Activated naive CD8-positive, alpha-beta T cell treated with anti-CD3 and anti-CD28 coated beads, Interleukin-2, amount 50 U/mL, for 24 hours (primary cell): ENCODE measurements at places on chromosomes 11 and 22.

- no peak for DNase-seq
Observed at GRCh38 chr22:42180349-42180842, 49.8 kb upstream of the CYP2D6 start.

DNA sequence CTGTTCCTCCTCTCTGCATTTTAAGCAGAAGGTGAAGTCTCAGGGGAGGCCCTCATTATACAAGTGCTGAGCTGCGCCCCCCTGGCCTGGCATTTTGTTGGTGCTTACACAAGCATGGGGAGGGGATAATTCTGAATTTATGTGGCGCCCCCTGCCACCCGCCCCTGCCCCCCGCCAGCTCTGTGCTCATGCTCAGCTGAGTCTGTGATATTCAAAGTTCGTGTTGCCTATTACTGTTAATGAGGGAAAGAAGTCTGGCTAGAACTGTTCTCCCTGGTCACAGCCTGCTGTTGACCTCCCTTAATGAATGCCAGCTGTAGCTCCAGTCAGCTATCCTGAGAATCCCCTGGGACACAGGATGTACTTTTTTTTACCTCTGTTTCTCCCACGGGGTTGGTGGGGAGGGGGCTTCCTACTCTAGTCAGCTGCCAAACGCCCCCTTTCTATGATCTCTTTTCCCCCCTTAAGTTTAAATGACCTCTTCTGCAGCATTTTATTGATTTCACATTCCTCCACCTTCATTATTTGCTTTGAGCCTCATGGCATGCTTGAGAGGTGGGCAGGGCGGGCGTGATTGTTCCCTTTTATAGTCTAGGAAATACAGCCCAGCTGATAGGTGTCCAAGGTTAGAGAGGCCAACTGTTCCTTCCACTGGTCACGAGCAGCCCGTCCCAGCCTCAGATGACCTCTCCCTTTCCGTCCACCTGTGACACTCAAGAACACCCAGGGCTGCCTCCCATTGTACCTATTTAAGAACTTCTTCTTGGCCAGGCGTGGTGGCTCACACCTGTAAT is 12.2 kb downstream of the USP2 start:
- no peak for DNase-seq

DNA sequence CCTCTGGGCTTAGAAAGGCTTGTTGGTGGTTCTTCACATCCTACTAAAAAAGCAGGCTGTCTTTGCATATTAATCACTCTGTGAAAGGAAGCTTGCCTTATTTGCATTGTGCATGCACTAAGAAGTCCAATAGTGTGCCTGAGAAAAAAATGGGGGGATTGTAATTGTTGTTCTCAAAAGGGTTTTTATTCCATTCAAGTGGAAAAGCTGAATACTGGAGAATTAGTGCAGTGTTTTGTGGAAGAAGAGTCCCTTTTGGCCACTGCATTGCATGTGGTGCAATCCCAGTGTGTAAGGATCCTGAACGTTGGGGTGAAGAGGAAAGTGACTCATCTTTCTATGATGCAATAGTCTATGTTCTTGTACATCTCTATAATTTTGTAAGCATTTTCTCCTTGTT is 16.5 kb downstream of the NCAM1 start:
- DNase-seq, result no peak

DNA sequence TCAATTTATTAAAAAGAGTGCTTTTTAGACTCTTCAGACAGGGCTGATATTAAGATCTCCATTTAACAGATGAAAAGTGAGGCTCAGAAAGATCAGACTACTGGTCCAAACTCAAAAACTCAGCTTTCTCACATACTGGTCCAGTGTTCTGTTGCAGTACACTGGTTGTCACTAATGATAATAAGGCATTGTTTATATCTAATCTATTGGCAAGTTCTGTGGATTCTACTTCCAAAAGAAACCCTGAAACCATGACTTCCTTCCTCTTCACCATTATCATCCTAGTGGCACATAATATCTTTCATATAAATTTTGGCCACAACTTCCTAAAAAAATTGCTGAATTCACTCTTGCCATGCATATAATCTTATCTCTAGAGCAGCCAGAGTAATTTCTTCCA is 36.9 kb downstream of the F2 start:
- no peak for DNase-seq
